NCI-H748 treated with DMSO at 0.1 percent for 48 hours (cell line): ENCODE measurements at places on chromosomes 1 and 21.

GRCh38 chr1:173914366-173914871, 2.7 kb downstream of the SERPINC1 start:
- DNase-seq = peak; percentile 2

- no peak for DNase-seq
Measured at GRCh38 chr1:19621274-19621950, 22.7 kb upstream of the NBL1 start.

GRCh38 chr1:163561580-163562295, 240.0 kb downstream of the NUF2 start:
- peak; percentile 88 for DNase-seq

DNA sequence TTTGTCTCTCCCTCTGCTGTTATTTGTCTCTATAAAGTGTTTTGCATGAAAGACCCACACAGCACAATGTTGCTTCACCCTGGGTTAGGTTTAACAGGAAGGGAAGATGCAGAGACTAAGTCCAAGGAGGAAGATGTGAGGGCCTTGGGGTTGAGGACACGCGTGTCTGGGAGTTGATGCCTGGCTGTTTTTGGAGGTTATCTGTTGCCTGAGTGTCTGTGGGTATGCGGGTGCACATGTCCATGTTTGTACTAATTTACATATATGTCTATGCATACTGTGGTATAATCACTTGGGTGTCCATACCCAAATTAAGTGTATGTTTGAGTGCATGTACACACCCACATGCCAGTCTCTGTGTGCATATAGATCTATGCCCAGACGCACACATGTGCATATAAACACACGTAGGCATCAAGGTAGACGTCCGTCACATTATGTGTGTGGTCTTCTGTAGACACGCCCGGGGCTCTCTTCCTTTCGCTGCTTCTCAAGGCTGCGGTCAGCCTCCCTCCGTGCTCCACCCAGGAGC, 962 bp upstream of the MAN1C1 start:
- DNase-seq = no peak

- no peak for DNase-seq
Measured at GRCh38 chr1:10046356-10047085, 13.8 kb downstream of the UBE4B start.

DNA sequence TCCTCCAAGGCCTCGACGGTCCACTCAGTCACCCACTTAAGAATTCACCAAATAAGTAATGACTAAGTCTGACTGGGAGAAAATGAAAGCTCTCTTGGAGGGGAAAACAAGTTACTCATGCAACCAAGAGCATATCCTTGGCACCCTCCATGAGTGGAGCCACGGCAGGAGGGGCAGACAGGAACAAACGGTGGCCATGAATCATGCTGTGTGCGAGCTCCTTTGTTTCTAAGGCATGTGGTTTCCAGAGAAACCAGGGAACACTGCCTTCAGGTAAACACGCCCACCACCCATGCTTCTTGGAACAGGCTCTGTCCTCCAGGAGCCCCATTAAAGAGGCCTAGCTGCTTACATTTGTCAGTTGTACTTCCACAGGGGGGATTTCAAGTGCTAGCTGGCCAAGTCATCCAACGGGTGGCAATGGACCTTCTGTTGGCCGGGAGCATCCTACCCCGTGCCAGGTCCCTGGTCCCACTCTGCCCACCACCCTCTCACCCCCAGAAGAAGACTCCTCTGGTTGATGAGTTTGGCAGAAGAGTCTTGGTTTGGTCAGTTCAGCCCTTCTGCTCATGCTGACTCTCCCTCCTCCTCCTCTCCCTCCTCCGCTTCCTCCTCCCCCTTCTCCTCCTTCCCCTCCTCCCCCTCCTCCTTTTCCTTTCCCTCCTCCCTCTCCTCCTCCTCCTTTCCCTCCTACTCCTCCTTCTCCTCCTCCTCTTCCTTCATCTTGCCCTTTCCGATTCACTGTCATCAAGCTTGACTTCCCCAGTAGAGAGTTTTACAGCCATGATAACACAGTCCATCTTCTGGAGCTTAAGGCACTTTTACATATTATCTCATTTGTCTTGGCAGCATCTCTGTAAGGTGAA, 107.6 kb downstream of the CCDC185 start:
- no peak for DNase-seq

GRCh38 chr1:247401310-247402119, 14.5 kb upstream of the NLRP3 start:
- DNase-seq = peak; percentile 5

GRCh38 chr21:18518054-18518481, 114.5 kb upstream of the TMPRSS15 start:
- DNase-seq = no peak

DNA sequence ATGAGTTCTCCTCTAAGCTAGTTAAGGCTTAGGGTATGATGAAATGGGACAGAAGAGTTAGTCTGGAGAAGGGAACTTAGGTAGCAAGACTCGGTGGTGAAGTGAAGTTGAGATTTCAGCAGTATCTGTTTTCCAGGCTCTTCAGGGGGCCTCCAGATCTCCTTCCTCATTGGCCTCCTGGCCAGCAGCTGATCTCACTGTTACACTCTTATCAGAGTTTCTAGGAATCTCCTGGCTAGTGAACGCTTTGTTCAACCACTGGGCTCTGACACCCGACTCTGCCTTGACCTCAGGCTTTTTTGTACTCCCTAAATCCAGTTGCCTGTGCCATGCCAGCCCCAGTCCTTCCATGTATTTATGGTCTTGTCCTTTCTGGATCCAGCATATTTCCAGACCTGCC, 311.0 kb downstream of the ASTN1 start:
- DNase-seq = no peak

DNA sequence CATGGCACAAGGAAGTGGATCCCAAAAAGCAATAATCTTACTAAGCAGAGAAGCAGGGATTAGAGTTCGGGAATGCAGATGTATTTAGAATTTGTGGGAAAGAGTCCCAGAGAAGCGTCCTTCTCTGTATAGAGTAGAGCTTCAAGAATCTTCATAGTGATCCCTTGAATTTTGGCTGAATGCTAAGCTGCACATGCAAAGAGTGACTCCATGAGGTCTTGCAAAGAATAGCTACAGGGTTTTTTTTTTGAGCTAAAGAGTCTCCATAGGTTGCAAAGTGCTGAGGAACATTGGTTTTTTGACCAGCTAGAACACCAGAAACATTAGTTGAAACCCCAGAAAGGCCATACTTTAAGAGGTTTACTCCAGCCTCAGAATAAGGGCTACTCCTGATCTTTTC, 206.7 kb downstream of the CTH start:
- DNase-seq = no peak

DNA sequence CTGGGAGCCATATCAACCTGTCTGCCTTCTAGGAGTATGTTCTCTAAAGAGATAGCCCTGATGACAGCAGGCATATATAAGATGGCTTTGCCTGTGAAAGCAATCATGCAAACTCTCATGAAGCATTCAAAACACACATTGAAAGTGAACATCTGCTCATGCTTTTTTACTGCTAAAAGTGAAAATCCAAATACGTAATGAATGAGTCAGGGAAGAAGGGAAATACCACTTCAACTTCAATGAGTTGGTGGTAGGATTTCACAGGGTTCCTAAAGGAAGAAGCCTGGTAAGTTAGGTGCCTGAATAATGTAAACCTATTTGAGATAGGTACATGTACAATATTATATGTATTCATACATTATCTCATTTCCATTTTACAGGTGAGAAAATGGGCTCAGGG, 50.5 kb upstream of the SLFNL1 start:
- DNase-seq = no peak

GRCh38 chr1:119633575-119633974, 14.5 kb downstream of the ZNF697 start:
- no peak for DNase-seq

DNA sequence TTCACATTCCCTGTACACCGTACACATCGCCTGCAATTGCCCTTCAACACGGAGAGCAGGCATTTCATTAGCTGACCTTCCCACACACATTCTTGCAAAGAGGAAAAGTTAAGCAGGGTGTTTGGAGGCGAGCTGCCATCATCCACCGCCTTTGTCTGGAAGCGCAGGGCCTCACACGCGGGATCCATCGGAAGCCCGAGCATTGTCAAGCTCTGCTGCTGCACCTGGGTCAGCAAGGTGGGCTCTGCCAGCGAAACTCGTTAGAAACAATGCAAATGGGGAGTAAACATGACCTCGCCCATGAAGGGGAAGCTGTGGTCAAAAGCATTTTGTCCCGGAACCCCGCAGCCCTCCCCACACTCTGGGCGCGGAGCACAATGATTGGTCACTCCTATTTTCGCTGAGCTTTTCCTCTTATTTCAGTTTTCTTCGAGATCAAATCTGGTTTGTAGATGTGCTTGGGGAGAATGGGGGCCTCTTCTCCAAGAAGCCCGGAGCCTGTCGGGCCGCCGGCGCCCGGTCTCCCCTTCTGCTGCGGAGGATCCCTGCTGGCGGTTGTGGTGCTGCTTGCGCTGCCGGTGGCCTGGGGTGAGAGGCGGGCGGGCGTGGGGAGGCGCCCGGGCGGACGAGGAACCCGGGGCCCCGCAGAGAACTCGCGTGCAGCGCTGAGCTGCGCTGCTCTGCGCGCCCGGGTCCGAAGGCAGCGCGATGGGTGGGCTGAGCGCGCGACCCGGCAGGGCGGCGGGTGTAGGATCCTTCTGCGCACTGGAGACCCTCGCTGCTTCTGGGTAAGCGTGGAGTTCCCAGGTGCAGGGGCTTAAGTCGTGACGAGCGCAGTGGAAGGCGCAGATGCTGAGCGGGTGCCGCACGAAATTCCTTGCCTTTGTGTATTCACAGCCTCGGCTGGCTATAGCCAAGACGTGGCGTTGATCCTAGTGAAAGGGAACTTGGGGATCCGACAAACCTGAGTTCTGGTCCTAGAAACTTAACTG, at the start of gene CR1:
Gene CR1 (plus strand): TSS at position 357 of the 992 bp plus-strand sequence. CDS start 111 bp downstream, at position 468.
- peak; percentile 3 for DNase-seq

DNA sequence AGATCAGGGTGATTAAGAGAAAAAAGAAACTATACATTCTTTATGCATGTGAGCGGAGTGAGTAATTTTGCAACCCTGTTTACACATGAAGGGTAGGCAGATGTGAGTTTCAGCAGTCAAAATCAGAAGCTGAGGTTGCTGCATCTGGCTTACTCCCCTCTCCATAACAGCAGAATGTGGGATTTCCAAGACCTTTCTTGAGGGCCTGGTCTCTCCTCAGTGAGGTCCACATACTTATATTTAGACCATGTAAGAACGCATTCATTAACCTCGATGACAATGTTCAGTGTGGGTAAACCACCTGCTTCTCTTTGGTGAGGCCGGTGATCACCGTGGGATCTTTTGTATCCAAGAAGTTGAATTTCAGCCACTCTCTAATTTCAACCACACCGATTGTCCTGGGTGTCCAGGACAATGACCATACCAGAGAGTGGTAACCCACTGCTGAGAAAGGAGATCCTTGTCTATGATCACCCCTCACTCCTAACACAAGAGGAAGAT, 18.7 kb upstream of the RAP1A start:
- DNase-seq = no peak

- DNase-seq = no peak
Measured at GRCh38 chr1:98964198-98964597, 40.5 kb downstream of the PLPPR5 start.

DNA sequence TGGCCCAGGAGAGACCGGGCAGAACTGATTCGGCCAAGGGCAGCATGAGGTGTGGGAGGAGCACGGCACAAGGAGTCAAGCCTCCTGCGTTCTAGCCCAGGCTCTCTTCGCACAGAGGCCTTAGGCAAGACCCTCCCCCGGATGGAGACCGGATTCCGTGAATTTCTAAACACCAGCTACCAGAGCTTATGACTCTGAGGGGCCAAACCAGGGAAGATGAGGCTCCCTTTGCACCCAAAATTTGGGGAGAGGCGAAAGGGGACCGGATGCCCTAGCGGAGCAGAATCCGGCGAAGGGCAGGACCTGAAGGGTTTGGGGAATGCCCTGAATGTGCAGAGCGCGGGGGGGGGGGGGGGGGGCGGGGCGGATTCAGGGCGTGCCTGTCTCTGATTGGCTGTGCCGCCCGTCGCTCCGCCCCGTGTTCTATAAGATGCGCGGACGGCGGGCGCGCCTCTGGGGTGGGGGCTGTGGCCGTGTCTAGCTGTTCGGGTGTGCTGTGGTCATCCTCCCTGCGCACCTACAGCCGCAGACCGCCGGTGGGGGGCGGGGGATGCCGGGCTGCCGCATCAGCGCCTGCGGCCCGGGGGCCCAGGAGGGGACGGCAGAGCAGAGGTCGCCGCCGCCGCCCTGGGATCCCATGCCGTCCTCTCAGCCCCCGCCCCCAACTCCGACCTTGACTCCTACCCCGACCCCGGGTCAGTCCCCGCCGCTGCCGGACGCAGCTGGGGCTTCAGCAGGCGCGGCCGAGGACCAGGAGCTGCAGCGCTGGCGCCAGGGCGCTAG, at the start of gene TRNP1:
Gene TRNP1 (plus strand): TSS at position 456 of the 783 bp plus-strand sequence. CDS start 95 bp downstream, at position 551.
- peak; percentile 49 for DNase-seq

DNA sequence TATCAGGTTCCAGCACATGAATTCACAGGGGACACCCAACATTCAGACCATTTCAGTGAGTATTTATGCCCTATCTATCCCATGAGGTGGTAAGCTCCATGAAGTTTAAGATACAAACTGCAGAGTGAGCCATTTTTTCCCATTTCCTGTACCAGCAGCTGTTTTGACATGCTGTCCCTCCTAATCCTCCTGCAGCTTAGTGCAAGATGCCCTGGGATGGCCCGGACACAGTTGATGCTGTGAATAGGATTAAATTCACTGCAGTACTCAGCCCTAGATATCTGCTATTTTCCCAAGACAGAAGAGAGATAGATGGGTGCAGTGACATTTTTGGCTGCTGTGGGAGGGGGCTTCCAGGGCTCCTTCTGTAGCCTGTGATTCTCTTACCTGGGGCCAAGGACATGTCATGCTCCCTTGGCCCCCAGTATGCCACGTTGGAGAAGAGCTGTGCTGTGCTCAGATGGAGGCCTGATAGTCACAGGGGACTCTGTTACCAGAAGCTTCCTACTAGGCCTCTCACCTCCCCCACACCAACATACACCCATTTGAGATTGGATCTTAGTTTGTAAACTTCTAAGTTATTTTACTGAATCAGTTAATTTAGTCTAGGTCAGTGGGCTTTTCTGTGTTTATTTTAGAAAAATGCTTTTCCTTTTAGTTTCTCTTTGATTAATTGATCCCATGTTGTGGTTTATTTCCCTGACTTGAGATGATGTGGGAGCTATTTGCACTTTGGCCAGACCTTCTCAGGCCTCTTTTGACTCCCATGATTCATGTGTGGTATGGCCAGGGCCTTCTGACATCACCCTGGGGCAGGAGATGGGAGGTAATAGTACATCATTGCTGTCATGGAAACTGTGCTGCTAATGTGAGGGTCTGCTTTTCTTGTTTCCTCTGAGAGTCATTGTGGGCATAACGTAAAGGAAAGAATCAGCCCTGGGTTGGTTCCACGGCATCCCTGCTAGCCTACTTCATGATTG, 92.6 kb downstream of the ST3GAL3 start:
- DNase-seq = no peak

DNA sequence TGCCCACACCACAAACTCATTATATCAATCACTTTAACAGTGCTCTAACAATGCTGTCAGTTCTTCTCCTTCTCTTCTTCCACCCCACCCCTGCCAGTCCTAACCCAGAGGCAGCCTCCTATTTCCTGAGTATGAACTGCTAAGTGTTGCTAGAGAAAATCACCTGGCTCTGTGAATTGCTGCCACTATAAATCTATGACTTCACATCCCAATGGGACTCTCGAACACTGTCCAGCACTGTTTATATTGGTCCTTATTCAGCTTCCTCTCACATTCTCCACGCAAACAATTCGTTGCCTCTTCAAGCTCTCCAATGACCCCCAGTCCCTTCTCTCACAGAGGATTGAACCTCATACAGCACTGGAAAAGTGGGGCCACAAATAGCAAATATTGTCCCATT, 27.0 kb upstream of the USH2A start:
- no peak for DNase-seq
